ENCODE measurements at places on chromosomes 6 and 20.

- no peak for DNase-seq
Measured at GRCh38 chr20:54237116-54237943, 29.4 kb downstream of the PFDN4 start.

- no peak for DNase-seq
Measured at GRCh38 chr6:70241991-70242420, 60.9 kb downstream of the COL9A1 start.

DNA sequence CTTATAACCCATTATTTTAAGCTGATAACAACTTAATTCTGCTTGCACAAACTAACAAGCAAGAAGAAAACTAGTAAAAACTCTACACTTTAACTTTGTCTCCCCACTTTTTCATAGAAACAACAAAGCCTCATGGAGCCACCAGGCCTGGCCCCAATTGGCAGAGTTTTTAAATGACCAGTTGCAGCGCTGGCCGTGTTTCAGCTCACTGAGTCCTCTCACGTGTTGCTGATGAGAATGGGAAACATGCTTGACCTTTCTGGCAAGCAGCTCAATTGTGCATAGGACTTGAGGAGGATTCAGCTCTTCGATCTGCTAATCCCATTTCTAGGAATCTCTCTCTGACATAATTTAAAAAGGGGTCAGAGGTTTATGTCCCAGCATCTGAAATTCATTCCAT, 24.5 kb upstream of the GRM4 start:
- no peak for DNase-seq

DNA sequence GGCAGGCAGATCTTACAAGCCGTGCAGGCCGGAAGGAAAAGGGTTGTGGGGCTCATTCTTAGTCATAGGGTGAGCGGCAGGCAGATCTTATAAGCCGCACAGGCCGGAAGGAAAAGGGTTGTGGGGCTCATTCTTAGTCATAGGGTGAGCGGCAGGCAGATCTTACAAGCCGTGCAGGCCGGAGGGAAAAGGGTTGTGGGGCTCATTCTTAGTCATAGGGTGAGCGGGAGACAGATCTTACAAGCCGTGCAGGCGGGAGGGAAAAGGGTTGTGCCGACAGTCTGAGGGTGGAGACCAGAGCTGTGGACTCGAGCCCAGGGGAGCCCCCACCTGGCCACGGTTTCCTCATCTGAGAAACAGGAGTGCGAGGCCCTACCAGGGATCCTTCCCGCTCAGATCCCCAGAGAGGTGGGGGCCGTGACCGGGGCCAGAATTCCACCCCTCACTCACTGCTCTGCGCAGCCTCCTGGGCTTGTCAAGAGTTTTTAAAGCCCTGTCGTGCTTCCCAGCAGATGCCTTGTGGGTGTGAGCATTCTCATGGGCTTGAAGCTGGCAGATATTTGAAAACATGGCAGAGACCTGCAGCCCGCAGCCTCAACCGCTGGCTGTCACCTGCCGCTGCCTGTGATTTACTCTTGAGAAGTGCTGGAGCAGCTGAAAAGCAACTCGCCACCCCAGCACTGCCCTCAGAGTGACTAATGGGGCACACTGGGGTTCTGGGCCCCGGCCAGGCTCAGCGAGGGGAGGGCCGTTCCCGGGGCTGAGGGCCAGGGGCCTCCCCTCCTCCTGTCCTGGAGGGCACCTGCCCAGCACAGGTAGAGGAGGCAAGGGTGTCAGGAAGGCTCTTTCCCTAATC, 31.9 kb downstream of the NTSR1 start:
- DNase-seq = no peak

DNA sequence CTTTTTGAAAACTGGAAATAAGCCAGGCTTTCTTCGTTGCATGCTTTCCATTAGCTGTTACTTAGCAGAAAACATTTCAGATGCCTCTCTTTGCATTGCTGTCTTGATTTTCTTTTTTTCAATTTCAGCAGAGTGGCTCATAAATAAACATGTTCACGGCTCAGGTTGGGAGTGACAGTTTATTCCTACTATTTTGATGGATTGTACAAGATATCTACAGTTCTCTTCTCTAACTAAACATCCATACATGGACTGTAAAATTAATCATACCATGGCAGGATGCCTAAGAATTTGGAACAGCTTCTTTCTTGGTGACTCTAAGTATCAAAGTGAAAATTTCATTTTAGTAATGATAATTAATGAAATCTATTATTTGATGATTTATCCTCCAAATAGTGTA, 130.5 kb upstream of the EPHA7 start:
- DNase-seq = no peak

DNA sequence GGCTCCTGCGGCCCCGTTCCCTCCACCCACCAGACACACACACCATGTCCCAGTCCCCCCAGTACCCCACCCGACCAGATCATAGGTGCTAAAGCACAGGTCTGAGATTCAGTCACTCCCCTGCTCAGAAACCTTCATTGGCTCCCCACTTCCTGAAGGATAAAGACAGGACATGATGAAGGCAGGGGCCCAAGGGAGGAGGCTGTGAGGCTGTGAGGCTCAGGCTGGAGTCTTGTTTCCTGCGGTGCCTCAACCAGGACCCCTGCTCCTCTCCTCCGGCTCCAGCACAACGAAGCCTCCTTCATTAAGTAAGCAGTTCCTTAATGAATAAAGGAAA, 81.1 kb downstream of the NCR2 start:
- no peak for DNase-seq

GRCh38 chr6:122663981-122664380, 53.8 kb downstream of the PKIB start:
- DNase-seq = no peak

- DNase-seq = peak; percentile 61
Measured at GRCh38 chr20:35618263-35619131, 2.9 kb downstream of the SPAG4 start.

DNA sequence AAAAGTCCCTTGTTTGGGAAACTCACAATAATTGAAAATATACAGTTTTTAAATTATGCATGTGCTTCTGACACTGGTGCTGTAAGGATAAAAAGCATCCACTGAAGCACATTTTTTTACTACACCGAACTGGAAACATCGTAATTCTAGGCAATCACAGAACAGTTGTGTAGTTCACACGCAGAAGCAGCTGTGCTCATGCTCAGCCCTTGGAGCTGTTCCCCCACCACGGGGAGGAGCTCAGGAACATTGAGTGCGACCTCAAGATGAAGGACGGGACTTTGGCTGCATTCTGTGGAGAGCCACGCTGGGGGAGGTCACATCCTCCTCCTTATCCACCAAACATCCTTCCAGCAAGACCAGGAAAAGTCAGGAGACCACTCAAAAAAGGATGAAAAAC, 466.3 kb upstream of the CDH4 start:
- no peak for DNase-seq

- no peak for DNase-seq
Measured at GRCh38 chr6:21095462-21095861, 498.1 kb upstream of the SOX4 start.

DNA sequence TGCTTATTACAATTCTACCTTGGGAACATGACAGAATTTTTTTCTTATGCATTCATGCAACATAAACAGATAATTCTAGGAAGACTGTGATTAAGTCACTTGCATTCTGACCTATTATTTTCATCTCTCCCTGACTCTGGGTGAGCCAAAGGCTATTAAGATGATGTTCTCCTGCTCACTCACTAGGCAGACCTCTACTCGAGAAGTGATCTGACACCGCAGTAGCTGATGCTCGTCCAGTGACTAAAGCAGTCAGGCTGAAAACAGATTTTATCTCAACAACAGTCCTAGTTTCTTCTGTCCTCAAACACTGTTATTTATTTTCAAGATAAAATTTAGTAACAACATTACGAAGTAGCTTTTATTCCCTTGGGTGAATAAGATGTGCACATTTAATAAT, 17.3 kb downstream of the NAA20 start:
- no peak for DNase-seq

DNA sequence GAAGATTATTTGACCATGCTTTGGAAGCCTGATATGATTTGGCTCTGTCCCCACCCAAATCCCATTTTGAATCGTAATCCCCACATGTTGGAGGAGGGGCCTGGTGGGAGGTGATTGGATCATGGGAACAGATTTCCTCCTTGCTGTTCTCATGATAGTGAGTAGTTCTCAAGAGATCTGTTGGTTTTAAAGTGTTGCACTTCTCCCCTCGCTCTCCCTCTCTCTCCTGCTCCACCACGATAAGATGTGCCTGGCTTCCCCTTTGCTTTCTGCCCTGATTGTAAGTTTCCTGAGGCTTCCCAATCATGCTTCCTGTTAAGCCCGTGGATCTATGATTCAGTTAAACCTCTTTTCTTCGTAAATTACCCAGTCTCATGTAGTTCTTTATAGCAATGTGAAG, 21.7 kb upstream of the FAM217A start:
- no peak for DNase-seq

DNA sequence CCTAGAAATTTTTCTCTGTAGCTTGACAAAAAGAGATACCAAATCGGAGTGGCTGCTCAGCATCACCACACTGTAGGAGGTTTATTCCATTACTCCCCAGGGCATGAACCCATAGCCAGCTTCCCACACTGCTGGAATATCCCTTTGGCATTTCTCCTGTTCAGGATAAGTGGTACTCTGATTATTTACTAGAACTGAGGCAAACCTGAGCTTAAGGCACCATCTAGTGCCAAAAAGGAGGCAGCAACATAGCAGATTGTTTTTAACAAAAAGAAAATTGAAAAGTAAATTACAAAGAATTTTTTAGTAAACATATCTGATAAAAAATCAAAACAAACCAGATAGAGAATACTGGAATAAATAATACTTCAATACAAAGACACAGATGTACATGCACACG, 181.7 kb downstream of the WDR27 start:
- DNase-seq = no peak

DNA sequence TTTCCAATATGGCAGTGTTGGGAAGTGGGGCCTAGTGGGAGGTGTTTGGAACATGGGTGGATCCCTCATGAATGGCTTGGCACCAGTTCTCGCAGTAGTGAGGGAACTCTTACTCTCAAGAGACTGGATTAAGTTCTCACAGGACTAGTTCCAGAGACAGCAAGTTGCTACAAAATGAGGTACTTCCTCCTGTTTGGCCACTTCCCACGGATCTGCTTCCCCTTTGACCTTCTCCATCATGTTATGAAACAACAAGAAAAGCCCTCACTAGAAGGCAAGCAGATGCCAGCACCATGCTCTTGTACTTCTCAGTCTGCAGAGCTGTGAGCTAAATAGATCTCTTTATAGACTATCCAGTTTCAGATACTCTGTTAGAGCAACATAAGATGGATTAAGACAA, 3.1 kb downstream of the RSPH3 start:
- DNase-seq = no peak

DNA sequence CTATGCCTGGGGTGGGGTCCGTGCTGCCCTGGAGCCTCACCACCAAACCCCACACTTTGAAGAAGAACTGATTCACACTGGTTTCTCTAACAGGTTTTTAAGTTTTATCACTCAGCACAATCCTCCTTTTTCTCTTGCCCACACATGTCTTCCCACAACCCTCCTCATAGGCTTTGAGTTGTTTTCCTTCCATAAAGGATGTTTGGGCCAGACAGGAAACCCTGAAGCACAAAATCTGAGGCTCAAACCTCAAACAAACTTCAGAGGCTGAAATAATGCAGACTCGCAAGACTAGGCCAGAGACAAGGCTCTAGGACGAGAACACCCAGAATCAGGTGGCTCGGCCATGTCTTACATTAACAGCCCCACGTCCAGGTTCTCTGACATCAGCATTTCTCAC, 35.3 kb downstream of the EZR start:
- DNase-seq = no peak

DNA sequence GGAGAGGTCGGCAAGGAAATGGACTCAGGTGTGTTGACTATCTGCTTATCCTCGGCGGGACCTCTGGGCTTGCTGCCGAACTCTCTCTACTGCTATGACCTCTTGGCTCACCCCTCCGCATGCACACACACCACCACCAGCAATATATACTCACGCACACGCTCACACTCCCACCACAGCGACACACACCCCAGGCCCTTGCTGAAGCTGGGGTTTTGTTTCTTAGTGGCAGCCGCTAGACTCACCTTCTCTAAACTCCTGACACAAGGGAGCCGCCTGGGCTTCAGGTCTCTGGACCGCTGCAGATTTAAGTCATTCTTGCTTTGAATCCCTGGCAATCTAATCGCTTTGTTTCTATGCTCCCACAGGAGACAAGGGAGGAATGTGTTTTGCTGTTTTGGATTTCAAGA, 59.4 kb upstream of the BACH2 start:
- no peak for DNase-seq

- DNase-seq = peak; percentile 81
Measured at GRCh38 chr20:3209257-3209945, at the start of gene ITPA. Gene ITPA, plus strand, starts transcription at chr20:3209498. Its CDS starts 54 bp downstream, at chr20:3209552.

DNA sequence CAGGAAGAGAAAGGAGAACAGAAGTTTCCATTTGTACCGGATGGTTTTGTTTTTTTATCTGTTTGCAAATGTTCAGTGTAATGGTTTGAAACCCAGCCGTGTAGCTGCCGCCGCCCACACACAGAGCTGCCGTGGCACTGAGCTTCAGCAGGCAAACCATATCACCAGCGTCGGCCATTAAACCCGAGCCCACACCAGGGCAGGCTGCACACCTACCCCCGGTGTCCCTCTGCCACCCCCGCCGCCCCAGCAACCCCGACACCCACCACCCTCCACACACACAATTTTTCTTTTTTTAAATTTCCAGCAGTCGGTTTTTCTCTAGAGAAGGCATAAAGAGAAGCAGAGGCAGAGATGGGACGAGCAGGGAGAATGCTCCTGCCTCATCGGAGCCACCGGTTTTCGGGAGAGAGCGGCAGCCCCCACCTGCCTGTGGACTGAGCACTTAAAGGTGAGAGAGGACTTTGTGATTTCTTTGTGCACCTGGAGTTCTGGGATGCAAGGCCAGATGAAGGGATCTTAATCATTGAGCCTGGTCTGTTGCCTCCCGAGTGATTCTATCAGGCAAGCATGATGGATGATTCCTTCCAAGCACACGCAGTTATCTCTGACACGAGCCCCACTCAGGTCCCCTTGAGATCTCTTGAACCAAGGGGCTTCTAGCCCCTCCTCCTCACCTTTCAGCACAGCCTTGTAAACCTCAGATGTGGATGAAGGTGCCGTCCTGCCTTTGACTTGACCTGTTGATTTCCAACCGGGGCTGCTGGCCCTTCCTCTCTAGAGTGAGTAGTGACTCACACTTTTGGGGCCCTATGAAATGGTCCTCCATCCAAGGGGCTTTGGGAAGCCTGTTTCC, 17.5 kb upstream of the ZNF831 start:
- DNase-seq = no peak

DNA sequence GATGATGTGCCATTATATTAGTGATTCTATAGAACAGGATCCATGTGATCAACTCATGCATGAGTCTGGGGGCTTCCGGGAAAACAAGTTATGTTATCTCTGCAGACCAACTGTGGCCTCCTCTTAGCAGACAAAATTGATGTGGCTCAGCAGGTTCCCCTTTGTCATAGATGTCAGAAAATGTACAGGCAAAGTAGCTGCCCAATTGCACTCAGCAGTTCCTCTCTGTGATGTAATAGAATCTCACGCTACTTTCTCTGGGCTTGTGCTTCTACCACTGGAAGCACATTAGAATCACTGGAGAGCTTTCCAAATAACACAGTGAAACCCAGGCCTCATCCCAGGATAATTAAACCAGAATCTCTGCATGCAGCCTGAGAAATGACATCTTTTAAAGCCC, 253.1 kb downstream of the SLC24A3 start:
- DNase-seq = no peak
